ENCODE measurements at places on chromosomes 13 and 19.

- no peak for DNase-seq
Observed at GRCh38 chr13:80442609-80443008, 101.7 kb upstream of the SPRY2 start.

DNA sequence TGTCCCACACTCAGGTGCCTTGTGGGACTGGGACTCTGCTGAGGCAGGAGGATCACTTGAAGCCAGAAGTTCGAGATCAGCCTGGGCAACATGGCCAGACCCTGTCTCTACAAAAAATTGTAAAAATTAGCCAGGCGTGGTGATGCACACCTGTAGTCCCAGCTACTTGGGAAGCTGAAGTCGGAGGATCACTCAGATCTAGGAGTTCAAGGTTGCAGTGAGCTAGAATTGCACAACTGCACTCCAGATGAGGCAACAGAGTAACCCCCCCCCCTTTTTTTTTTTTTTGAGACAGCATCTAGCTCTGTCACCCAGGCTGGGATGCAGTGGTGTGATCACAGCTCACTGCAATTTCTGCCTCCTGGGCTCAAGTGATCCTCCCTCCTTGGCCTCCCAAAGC lies 11.0 kb upstream of the SYDE1 start:
- DNase-seq, result no peak

- no peak for DNase-seq
Observed at GRCh38 chr19:45637890-45638667, 1.1 kb downstream of the EML2 start.

- no peak for DNase-seq
Observed at GRCh38 chr19:45645068-45645630, 6.0 kb upstream of the EML2 start.

DNA sequence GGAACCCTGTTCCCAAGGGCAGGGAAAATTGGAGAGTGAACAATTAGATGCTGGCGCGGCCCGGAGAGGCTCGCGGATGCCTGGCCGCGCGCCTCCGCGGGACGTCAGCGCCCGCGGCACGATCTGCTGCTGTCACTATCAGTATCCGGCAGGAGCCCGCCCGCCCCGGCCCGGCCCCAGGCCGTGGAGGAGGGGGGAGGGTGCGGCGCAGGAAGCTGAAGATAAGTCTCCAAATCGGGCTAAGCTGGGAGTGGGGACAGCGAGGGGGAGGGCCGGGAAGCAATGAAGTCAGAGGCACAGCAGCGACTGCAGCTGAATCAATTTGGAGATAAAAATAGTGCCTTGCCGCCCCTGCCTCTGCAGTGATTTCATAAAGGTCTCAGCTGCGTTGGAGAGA lies 441.5 kb upstream of the KLF12 start:
- DNase-seq, result peak; percentile 14
